Fibroblast of the aortic adventitia (primary cell): ENCODE measurements at places on chromosomes 5 and 9.
A peak's percentile ranks its signal among the peaks of the same experiment; 100 is the strongest.

- no peak for DNase-seq
These were observed 71.9 kb downstream of the ARRDC3 start for GRCh38 chr5:91311168-91311696.

DNA sequence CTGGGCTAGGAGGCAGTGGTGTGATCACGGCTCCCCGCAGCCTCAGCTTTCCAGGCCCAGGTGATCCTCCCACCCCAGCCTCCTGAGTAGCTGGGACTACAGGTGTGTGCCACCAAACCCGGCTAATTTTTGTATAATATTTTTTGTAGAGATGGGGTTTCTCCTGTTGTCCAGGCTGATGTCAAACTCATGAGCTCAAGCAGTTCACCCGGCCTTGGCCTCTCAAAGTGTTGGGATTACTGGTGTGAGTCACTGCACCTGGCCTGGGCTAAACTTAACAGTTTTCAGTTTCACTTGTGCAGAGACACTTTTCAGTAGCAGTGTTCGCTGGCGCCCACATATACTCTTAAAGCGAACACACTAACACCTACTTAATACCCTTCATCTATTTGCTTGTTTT is 205.6 kb upstream of the ZNF608 start:
- DNase-seq: no peak

DNA sequence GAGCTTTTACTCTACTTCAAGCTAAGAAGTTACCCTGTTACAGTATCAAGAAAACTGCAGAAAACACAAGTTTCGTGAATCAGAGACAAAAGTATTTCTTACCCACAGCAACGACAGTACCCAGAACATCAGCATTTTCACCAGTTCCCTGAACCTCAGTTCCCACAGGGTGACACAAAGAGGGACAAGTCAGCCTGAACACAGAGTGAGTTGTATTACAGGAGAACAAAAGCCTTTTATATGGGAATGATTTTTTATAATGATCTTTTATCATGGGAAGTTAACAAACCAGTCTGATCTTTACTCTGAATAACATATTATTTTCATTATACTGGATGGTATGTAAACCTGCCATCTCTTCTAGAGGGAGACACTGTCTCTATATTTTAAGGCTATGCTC is 139.0 kb upstream of the ITGA1 start:
- no peak for DNase-seq

- no peak for DNase-seq
These were observed 257.7 kb downstream of the MCTP1 start for GRCh38 chr5:95027151-95027721.

GRCh38 chr9:119050281-119050680 is 319.0 kb downstream of the BRINP1 start:
- DNase-seq: no peak

DNA sequence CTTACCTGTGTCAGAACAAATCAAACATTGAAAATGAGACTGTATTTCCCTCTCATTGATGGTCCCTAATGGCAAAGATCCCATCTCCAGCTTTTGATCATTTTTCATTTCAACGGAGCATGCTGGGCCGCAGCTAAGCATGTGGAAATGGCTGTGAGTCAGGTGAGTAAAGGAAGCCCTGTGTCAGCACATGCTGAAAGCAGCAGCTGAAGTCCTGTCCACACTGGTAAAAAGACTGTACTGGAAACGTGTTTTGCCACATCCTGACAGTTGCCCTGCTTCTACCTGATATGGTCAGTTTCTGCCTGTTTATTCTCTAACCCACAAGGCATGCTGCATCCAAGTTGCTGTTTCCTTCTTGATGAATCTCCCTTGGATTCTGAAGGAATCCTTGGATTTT is 330.1 kb downstream of the EFNA5 start:
- DNase-seq: no peak

DNA sequence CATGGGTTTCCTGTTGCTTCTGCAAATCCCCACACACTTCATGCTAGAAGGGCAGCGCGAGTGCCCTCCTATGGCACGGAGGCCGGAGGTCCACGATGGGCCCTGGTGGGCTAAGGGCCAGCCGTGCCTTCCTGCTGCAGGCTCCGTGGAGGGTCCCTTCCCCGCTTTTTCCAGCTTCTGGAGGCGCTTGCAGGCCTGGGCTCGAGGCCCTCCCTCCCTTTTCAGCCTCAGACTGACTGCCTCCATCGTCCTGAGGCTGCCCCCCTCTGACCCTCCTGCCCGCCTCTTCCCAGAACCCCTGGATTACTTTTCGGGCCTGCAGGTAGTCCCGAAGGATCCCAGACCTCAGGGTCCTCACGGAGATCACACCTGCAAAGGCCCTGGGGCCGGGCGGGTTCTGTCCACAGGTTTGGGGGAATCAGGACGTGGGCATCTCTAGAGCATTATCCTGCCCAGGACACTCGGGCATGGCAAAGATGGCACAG is 3.2 kb upstream of the TERT start:
- DNase-seq: no peak

- DNase-seq: no peak
These were observed 57.2 kb downstream of the MEF2C start for GRCh38 chr5:88825584-88826315.

DNA sequence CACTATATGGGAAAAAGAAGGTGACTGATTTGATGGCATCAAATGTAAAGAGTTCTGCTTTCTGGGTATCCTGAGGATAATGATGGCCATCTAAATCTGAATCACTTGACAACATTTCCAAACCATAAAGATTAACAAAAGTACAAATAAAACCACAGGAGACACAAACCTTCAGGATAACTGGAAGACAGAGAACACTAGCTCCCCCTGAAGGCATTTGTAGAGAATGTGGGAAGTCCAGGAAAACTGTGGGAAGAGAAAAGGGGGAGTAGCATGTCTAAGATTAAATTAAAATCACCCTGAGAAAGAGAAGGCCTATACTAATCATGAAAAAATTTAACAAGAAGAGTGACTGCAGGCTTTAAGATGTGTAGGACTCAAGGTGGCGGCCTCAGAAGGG is 116.2 kb downstream of the PRELID2 start:
- peak; percentile 62 for DNase-seq

DNA sequence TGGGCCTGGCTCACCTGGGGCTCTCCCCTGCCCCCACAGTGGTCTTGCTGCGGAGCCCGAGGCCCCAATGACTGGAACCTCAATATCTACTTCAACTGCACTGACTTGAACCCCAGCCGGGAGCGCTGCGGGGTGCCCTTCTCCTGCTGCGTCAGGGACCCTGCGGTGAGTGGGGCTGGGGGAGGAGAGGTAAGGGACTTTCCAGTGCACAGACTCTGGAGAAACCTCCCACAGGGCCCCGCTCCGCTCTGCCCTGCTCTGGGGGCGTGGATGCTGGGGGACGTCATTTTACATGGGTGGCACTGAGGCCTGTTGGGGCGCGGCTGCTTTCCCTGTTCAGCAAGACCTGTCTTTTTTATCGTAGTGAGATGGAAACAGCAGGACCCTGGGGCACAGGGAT is 7.6 kb downstream of the TSPAN17 start:
- DNase-seq: no peak
